DMS79 treated with DMSO at 0.1 percent for 48 hours (cell line): ENCODE measurements at places on chromosomes 16 and 17.
A peak's percentile ranks its signal among the peaks of the same experiment; 100 is the strongest.

DNA sequence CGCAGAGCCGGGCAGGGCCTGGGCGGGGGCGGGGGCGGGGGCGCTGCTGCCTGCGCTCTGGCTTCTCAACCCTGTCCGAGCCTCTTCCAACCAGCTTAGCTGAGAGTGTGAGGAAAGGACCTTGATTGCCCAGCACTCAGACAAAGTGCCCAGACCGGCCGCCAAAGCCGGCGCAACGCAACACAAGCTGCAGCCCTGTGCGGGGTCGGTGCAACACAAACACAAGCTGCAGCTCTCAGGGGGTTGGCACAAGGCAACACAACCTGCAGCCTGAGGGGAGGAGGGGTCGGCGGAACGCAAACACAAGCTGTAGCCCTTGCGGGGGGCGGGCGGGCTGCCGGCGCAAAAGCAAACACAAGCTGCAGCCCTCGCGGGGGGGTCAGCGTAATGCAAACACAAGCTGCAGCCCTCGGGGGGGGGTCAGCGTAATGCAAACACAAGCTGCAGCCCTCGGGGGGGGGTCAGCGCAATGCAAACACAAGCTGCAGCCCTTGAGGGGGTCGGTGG is 60.0 kb downstream of the KLHDC4 start:
- no peak for DNase-seq

- DNase-seq: no peak
These were observed 684 bp upstream of the NUDT16L1 start for GRCh38 chr16:4692460-4693295.

DNA sequence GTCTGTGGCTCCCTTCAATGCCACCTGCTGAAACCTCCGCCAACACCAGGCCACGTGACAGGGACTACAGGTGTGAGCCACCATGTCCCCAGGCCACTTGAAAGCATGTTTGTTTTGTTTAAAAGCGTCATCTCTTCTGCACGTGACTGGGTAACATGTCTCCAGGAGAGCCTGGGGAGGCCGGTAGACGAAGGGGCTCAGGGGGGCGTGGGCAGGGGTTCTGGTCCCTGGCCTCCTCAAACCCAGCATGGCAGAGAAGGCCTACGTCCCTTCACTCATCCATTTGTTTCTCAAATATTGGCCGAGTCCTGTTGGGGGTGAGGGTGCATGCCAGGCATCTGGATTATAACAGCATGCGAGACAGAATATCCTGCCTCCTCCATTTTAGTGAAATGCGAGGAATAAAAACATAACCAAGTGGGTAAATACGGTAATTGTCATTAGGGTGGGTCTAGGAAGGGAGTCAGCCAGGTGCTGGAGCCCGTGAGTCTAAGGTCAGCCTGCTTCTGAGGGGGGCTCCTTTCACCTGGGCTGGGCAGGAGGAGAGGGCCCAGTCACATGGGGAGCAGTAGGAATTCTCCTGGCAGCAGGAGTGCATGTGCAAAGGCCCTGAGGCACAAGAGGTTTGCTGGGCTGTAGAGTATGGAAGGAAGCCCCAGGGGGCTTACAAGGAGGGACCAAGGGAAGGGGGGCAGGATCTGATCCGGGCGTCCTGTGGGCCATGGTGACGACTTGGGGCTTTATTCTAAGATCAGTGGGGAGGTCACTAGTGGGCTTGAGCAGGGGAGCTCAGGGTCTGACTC is 26.8 kb upstream of the CIBAR2 start:
- DNase-seq: no peak

DNA sequence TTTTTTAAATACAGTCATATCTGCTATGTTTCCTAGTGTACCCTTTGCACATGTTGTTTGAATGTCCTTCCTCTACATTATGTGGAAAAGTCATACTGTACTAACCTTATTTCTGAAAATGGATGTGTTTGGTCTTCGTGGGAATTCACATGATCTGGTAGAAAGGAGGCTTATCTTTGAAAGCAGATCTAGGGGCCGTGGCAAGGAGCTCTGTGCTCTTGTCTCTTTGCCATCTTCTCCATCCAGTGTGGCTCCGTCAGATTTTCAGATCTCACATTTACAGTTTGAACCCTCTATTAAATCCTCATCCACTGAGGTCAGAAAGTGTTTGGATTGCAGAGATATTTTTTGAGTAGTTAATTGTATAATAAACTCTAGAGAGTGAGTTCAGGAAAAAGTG is 32.9 kb downstream of the MAP2K4 start:
- no peak for DNase-seq

DNA sequence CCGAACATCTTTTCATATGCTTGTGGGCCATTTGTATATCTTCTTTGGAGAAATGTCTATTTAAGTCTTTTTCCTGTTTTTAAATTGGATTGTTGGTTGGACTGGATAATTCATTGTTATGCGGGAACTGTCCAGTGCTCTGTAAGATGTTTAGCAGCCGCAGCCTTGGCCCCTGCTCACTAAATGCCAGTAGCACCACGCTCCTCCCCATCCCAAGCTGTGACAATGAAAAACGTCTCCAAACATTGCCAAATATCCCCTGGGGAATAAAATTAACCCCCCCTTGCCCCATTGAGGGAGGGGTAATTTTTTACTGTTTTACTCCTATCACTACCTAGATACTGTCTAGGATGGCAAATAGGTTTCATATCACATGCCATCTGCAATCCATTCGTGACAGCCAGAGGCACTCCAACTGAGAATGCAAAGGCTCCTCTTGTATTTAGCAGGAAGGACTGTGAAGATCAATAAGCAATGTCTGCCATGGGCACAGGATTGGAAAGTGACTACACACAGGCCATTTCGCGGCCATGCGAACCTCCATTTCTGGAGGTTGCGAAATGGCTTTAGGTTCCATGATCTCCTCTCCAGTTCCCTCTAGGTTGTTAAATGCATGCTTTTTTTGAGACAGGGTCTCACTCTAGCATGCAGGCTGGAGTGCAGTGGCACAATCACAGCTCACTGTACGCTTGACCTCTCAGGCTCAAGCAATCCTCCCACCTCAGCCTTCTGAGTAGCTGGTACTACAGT is 9.3 kb downstream of the PLXDC1 start:
- no peak for DNase-seq

GRCh38 chr16:85767531-85767930 is 16.6 kb upstream of the C16orf74 start:
- DNase-seq: no peak

GRCh38 chr16:12422233-12422632 is 381.5 kb downstream of the CPPED1 start:
- DNase-seq: no peak

GRCh38 chr16:12229759-12230594 is 253.4 kb downstream of the SNX29 start:
- DNase-seq: peak; percentile 40

DNA sequence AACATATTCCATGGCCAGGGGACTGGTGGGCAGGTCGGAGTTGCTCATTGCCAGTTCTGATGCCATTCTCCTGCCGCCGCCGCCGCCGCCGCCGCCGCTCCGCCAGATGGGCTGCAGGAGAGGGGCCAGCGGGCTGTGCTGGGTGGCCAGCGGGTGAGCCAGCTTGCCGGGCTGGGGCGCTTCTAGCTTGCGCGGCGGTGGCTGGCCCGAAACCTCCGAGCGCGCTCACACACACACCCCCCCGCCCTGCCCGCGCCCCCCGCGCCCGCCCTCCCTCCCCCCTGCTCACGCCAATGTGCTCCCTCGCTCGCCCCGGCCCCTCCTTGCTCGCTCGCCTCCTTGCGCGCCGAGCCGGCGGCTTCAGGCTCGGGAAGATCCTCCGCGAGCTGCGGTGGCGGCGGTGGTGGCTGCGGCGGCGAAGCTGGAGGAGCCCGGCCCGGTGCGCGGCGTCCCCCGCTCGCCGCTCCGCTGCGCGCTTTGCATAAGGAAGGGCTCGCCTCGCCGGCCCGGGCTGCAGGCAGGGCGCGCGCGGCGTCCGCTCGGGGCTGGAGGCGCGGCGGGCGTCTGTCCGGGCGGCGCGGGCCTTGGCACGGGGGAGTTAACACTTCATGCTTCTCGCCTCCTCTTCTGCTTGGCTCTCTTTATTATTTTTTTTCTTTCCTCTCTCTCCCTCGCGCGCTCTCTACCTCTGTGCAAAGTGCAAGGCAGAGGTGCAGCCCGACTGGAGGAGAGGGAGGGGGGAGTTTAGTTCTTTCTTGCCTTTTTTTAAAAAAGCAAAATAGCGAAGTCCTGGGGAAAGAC is 500 bp downstream of the MAF start:
- no peak for DNase-seq

- no peak for DNase-seq
These were observed 1.6 kb downstream of the FBXL16 start for GRCh38 chr16:704047-704446.
